Fibroblast of upper back skin (primary cell): ENCODE measurements at places on chromosomes 1 and 21.

GRCh38 chr1:156102633-156103511, 11.6 kb upstream of the LMNA start:
- peak; percentile 73 for DNase-seq

GRCh38 chr1:4046836-4047461, 146.9 kb upstream of the C1orf174 start:
- no peak for DNase-seq

DNA sequence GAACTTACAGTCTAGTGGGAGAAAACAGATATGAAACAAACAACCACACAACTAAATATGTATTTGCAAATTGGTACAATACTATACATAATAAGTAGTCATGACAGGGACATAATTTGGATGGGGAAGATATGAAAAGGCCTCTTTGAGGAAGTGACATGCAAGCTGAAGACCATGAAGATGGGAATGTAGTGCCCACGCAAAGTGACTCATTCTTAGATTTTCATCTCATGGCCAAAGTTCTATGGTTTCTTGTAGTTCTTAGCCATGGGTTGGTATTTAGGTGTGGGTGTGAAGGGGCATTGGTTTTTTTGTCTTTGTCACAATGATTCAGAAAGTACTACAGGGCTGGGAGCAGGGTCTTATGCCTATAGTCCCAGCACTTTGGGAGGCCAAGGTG, 105.4 kb upstream of the FAM78B start:
- no peak for DNase-seq

DNA sequence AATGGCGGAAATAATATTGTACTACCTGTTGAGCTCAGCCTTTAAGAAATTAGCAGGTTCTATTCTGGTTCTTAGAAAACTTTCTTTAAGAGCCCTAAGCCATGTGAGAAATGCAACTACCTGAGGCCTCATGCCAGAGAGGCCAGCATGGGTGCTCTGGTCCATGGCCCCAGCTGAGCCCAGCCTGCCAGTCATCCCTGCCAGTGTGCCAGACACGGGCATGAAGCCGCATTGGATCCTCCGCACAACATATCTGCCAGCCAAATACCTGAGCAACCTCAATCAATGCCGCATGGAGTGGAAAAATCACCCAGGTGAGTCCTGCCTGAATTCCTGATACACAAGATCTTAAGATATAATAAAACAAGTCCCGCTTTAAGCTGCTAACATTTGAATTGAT, 91.8 kb downstream of the C21orf91 start:
- DNase-seq = no peak

GRCh38 chr1:25028907-25029599, 99.0 kb upstream of the RUNX3 start:
- no peak for DNase-seq

DNA sequence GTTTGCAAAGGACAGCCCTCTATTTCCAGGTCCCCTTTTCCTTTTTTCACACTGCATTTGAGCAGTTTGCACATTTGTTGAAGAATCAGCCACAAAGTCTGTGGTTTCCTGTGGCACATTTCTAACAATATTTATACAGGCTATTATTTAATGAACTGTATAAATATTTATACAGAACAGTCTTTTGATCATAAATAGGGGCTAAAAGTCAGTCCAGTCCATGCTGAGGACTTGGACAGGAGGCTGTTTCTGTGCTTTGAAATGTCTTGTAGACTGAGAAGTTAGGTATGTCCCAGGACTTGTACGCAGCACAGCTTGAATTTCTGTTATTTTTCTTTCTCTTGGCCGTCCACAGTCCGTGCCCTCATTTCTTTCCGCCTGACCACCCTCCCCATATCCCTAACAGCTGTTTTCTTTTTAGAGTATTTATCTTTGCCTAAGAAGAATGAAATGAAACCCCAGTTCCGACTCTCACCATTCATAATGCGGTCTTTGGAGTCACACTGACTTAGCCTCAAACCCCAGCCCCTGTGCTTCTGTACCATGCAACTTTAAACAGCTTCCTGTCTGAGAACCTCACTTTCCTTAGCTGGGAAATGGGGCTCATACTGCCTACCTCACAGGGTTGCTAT, 19.7 kb downstream of the FGGY start:
- peak; percentile 45 for DNase-seq

- peak; percentile 84 for DNase-seq
These were observed 183.6 kb downstream of the TTLL7 start for GRCh38 chr1:83815330-83815729.

DNA sequence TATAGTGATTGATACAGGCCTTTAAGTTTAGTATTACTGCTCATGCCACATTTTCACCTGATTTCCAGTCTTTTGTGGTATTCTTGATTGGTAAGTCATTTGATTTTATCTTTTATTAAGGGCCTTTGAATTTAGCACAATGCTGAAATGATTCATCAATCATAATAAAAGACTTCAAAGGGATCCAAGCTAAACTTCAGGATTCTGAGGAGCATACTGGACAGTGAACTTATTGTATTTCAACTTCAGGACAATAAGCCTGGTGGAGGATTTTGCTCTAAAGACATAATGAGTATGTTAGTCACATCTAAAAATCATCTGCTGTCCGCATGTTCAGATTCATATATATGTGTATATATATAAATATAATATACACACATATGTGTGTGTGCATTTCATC, 233.3 kb downstream of the SETD4 start:
- DNase-seq = no peak

- no peak for DNase-seq
These were observed 2.5 kb upstream of the KRTAP12-1 start for GRCh38 chr21:44684483-44684882.

- peak; percentile 26 for DNase-seq
These were observed 39.8 kb downstream of the RIMS3 start for GRCh38 chr1:40625476-40626382.

GRCh38 chr1:45134461-45134873, 71.9 kb downstream of the ZSWIM5 start:
- DNase-seq = no peak

- DNase-seq = peak; percentile 11
These were observed 199.6 kb downstream of the TRABD2B start for GRCh38 chr1:47797575-47797974.

DNA sequence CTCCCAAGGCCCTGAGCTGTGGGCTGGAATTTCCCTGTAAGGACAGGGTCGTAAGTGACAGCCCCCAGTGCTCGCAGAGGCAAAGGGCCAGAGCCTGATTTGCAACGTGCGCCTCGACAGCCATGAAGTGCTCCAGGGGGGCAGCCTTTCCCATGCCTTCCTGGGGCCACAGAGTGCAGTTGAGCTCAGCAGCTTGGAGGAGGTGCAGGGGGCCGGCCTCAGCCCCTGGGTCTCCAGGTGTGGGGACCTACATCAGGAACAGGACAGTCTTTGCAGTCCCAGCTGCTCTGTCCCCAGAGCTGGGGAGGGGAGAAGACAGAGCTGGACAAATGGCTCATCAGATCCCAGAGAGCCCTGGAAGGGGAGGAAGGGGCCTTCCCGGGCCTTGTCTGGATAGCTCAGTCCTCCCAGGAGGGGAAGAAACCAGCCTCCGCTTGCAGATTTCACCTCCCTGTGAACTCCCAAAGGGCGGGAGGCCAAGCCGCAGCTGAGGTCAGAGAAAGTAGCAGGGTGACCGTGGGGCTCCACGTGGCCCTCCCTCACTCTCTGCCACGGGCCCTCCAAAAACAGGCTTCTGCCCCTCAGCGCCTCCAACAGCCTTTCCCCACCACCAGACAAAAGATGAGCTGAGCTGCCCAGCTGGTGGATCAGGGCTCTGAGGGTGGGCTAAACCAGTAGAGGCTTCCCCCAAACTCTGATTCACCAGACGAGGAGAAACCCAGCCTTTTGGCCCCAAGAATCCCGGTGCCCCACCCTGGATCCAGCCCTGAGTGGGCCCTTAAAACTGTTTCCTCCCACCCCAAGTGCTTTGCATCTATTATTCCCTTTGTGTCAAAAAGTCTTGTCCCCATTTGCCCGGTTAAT, 76.5 kb downstream of the DHRS3 start:
- peak; percentile 70 for DNase-seq

DNA sequence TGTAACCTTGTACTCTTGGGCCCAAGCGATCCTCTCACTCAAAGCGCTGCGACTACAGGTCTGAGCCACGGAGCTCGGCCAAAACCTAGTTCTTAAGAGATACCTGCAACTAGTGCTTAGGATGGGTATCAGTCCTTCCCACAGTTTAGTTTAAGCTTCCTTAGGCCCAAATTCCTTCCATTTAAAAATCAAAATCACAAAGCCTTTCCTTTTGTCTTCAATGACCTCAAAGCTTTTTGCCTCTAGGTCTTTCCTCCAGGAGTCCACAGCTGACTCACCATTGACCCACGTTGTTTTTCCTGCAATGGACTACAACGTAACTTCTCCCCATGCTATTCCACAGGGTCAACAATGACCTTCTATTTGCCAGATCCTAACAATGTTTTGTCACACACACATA, 64.0 kb downstream of the APP start:
- DNase-seq = no peak

- no peak for DNase-seq
These were observed 77.6 kb downstream of the CLIC4 start for GRCh38 chr1:24822887-24823286.

- peak; percentile 74 for DNase-seq
These were observed 283.4 kb downstream of the ASTN1 start for GRCh38 chr1:176880955-176881595.

GRCh38 chr1:2415801-2416208, 3.4 kb upstream of the PEX10 start:
- DNase-seq = no peak

DNA sequence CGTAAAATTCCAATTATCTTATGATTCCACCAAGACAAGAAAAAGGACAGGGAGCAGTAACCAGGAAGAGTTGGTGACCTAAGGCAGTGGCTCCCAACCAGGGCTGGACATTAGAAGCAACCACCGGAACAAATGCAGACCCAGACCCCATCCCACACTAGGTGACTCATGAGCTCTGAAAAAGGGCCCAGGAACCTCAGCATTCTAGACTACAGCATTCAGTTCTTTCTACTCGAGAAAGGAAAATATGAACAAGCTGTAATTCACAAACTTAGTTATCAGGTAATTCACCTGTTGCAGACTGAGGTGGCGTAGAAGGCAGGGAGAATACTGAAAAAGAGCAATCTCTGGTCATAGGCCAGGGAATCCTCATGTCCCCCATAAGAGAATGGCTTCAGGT, 138.4 kb upstream of the KRTAP19-8 start:
- DNase-seq = no peak

GRCh38 chr1:166590161-166590560, 249.1 kb upstream of the POGK start:
- DNase-seq = no peak

DNA sequence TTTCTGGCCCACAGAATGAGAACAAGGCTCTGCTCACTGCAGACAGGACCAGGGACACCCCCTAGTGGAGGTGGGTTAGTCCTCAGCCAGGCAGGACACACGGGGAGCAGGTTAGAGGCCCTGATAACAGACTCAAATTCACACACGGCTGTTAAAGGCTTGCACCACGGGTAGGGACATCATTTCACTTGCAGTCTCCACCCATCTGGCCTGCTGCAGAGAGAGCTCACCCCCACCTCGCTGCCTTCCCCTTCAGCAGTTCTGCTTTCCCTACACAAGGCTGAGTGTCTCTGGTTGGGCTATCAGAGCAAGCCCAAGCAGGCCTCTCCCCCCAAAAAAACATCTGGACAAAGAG, 20.6 kb downstream of the MEF2D start:
- no peak for DNase-seq

DNA sequence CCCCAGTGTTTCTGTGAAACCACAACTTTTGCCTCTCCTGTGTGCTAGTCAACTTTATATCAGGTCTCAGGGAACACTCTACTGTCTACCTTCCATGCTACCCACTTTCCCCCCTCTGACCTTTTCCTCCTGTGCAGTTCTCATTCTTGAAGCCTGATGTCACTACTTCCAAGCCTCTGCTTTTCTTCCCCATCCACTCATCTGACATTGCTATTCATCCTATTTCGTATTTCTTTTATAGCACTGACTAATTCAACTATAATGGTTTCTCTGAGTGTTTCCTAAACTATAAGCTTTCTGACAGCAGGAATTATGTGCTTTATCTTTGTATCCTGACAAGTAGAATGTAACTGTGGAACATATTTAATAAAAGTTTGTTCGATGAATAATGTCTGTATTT, 18.2 kb upstream of the DPH5 start:
- DNase-seq = peak; percentile 65

DNA sequence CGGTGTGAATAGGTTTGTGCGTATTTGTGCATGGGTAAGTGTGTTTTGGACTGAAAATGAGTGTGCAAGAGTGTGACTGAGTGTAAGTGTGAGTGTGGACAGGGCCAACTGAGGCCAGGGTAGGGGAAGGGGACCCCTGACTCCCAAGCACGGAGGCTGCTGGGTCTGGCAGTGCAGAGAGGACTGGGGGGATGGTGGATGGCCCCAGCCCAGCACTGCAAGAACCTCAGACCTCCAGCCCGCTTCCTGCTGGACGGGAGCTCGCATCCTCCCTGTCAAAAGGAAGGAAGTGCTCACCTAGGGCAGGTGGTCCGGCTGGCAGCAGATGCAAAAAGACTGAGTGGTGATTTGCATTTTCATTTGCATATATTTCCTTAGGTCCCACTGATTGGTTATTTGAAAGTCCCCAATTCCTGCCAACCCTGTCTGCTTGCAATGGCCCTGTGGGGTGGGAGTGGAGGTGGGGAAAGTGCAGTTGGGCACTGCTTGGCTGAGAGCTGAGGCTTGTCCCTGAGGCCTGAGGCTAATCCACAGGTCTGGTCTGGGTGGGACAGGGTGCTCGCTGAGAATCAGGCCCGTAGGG, 42.8 kb upstream of the CASZ1 start:
- DNase-seq = no peak

DNA sequence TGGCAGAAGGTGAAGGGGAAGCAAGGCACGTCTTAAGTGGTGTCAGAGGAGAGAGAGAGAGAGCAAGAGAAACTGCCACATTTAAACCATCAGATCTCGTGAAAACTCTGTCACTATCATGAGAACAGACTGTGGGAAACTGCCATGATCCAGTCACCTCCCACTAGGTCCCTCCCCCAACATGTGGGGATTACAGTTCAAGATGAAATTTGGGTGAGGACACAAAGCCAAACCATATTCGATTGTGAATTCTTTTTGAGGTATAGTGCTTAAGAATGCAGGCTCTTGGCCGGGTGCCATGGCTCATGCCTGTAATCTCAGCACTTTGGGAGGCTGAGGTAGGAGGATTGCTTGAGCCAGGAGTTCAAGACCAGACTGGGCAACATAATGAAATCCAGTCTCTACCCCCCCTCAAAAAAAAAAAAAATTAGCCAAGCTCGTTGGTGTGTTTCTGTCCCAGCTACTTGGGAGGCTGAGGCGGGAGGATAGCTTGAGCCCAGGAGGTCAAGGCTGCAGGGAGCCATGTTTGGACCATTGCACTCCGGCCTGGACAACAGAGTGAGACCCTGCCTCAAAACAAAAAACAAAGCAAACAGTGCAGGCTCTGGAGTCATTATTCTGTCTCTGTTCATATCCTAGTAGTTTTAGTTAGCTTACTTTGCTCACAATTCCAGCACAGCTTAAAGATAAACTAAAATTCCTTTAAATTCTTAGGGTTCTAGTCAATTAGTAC, 6.0 kb downstream of the ZCCHC17 start:
- DNase-seq = peak; percentile 61
